ENCODE measurements at places on chromosomes 11 and 22.

DNA sequence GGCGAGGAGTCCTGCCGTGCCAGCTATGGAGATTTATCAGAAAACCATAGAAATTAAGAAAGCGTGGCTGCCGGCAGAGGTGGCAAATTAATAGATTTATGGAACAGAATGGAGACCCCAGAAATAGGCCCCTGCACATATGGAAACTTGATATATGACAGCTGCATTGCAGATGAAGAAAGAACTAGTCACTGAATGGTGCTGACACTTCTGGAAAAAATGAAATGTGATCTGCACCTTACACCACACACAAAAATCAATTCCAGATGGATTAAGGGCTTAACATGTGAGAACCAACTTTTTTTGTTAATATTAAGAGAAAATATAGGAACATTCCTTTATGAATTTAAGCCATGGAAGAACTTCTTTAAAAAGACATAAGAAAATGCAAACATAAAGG, 40.3 kb upstream of the TSKU start:
- DNase-seq, result no peak

- DNase-seq, result no peak
Observed at GRCh38 chr11:65491614-65492386, 7.0 kb upstream of the MALAT1 start.

DNA sequence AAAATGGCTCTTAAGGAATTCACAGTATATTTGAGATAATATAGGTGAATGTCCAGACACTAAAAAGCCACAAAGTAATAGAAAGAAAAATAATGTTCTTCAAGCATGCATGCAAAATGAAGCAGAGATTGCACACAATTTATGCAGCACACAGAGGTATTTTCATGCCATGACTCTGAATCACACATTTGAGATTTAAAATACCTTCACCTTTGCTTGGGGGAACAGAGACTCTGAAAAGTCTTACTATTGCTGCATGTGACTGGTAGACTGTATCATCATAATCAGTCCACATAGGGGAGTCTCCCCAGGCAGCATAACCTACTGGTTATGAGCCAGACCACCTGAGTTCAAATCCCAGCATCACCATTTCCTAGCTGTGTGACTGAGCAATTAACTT, 96.2 kb downstream of the RCN1 start:
- DNase-seq, result no peak

GRCh38 chr11:126830216-126830806, 170.3 kb downstream of the KIRREL3 start:
- no peak for DNase-seq

DNA sequence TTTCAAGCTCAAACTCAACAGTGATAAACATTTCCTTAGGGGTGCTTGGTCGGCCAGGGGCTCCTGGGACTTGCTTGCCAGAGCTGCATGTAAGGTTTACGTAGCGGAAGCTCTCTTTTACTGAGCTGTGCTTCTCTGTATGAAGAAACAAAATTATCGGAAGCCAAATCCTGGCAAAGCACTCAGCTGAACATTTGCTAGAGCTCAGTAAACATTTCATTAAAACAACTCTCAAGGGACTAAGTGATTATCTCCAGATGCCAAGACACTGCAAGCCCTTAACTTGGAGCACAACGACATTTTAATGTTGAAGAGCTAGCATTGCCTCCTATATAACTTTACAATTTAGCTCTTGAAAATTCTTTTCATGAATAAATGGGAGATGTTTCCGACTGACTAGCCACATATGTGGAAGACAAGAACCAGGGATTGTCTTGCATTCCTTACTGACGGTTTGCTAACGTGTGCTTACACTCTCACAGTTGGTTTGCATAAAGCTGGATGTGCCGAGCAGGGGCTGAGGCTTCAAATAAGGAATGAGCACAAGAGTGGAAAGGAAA, 43.4 kb downstream of the SCUBE2 start:
- DNase-seq, result no peak

- DNase-seq, result no peak
Observed at GRCh38 chr11:14642873-14643696, 519 bp upstream of the PDE3B start.

DNA sequence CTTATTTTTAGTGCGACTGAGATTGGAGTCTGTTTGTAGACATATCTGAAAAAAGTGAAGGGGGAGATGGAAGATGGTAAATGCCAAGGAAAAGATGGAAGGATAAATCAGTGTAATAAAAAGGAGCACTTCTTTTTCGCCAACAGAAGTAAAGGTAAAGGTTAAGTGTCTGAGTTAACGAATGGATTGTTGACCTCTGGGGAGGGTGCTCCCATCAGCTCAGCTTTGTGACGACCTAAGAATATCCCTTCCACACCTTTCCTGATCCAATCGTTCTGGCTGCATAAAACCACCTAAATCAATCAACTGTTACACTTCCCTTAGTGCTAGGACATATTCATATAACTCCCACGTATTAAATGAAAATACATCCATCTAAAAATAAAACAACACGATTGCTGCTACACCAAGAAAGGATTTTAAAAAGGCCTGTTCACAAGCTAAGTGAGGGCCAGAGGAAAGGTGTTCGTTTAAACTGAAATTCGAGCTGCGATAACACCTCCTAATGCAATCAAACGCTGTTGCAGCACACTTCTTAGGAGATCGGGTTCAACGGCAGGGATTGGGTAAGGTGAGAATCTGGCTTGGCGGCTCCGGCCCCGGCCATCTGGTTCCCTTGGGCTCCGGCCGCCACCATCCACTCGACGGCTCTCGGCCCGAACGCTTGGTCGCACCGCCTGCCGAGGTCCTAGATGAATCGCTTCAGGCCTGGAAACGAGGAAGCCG, 658 bp downstream of the C11orf71 start:
- DNase-seq, result peak; percentile 7

- no peak for DNase-seq
Observed at GRCh38 chr22:32591620-32592019, 117.0 kb downstream of the FBXO7 start.

- no peak for DNase-seq
Observed at GRCh38 chr11:76139314-76139713, 67.0 kb downstream of the WNT11 start.

DNA sequence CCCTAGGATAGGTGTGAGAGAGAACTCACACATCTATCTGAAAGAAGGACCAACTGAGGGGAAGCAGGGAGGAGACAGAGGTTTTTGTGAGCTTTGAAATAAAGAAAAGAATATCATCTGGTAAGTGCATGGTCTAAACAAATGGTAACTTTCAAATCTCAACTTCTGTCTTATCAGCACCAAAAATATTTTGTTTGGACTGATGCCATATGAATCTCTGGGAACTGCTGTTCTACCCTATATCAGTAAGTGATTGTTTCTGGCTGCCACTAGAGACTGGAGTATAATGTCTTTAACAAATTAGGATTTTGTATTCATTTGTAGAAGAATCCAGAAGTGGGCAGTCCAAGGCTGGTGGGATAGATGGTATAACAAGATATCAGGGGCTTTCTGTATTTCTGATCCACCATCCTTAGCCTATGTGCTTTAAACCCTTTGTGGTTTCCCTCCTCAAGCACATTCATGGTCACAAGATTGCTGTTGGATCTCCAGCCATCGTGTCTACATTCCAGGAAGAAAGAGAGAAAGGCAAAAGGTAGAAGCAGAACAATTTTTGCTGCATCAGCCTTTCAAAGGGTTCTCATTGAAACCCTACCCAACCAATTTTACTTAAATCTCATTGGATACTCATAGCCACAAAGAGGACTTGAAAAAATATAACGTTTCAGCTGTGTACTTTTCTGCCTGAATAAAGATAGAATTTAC, 4.7 kb downstream of the HEPHL1 start:
- no peak for DNase-seq

- DNase-seq, result no peak
Observed at GRCh38 chr22:17915188-17915587, 109.2 kb downstream of the MICAL3 start.

- DNase-seq, result no peak
Observed at GRCh38 chr11:93169950-93170561, 27.7 kb downstream of the SLC36A4 start.

DNA sequence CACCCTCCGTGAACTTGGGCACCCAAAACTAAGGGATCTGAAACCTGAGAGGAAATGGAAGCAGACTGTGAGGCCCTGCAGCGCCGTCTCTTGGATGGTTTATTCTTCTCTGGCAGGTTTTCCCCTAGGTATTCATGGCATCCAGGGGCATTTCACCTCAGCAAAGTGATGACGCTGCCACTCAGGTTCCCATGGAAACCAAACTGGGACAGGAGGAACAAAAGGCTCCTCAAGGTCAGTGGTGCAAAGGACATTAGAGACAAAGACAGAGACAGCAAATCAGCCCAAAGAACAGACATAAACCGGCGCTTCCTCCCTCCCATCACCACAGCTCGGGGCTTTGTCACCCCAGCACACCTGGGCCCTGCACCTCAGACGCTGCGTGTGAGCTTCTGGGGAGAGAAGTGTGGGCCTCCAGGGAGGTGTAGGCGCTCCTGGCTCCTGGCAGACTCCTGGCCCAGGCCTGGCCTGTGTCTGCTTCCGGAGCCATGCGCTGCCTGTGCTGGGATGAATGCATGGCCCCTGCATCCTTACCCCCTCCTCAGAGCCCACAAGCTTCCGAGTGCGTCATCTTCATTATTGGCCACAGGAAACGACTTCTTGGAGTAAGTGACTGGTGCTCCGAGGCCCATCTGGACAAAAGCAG, 5.9 kb downstream of the TP53AIP1 start:
- DNase-seq, result no peak

- DNase-seq, result no peak
Observed at GRCh38 chr22:23752750-23753149, 1.5 kb downstream of the VPREB3 start.

DNA sequence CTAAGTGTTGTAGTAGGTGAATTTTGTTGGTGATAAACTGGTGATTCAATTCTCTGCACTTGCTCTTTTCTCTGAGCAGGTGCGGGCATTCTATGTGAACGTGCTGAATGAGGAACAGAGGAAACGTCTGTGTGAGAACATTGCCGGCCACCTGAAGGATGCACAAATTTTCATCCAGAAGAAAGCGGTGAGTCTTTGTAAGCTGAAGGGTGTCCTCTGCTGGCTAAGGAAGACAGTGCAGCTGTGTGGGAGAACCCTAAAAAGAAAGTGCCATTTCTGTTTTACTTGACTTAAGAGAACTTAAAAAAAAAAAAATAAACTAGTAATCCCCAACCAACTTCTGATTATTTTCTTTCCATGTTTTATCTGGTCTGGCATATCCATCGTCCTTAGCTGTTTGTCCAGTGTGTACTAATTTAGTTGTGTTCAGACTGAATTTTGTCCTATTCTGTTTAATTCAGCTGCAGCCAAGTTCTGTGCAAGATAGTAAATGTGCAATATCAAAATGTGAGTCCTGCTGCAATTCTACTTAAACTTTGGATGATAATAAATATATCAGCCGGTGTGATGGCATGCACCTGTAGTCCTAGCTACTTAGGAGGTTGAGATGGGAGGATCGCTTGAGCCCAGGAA, 29.6 kb downstream of the CAT start:
- DNase-seq, result no peak

- no peak for DNase-seq
Observed at GRCh38 chr11:119776031-119776636, 47.1 kb upstream of the NECTIN1 start.

DNA sequence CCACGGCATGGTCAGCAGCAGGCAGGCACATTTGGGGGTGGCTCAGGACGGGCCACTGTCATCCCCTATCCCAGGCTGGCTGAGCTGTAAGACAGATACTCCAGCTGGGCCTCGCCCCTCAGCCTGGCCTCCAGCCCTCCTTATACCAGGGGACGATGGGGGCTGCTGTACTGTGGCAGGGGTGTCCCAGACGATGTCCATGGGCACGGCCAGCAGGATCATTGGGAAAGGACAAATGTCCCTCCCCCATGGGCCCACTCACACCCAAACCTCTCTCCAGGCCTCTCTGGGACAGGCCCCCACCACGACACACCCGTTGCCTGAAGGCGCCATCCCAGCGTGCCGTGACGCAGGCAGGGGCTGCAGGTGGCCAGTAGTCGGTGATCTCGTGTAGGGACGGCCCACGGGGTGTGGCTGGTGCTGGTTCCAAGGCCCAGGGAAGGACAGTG, 1.5 kb upstream of the IL17REL start:
- DNase-seq, result no peak

DNA sequence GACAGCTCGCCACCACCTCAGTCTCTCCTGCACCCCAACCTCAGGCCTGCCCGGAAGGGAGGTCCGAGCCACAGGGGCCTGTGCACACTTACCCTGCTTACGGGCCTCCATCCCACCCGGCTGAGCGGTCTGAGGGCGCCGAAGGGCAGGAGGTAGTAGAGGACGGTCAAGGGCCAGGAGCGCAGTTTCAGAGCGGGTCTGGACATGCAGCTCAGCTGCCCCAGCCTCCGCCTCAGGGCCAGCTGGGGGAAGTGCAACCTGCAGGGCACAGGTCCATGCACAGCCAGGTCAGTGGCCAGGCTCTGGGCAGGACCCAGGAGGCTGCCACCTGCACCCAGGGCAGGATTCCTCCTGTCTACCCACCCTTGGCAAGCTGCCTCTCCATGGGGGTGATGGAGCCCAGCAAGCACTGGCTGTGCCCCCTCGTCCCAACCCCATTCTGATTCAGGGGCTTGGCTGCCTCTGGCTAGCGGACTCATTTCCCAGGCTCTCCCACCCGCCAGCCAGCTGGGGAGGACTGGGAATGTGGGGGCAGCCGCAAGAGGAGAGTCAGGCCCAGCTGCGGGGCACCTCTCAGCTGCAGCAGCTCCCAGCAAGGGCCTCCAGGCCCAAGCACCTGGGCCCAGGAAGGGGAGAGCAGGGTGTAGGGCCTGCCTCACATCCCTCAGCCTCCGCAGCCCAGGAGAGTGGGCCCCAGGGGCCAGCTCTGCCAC, 38.3 kb downstream of the PISD start:
- DNase-seq, result no peak

DNA sequence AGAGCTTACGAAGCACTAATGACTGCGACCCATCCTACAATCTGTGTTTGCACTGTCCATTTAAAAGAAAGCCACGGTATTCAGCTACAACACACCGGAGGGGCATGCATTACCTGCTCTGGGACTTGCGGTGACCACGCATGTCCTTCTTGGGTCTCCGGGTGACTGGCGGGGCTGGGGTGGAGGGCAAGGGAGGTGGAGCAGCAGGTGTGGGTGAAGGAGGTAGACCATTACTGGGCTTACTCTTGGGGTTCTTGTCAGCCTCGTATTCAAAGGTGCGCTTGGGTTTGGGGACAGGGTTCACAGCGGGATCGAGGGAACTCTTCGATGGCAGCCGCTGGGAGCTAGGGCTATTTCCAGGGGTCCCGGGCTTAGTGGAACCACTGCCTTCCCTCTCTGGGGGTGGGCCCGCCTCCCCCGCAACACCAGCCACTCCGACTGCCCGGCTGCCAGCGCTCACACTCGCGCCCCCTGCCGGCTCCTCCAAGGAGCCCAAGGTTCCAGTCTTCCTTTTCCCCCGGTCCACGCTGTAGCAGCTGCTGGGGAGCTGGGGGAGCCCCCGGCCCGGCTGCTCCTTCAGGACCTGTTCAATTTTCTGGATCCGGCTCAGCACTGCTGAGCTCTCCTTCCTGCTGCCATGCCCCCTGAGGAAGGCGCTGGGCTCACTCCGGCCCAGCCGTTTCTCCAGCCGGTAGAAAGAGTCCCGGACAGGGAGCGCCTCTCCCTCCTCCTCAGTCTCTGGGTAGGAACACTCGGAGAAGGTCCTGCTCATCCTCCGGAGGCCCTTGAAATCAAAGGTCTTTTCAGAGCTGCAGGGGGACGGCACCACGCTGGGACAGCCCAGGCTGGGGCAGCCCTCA, 47.5 kb downstream of the RPL27A start:
- DNase-seq, result no peak

Measured in GM12878 (cell line).